ENCODE measurements at places on chromosomes 7 and 10.

- DNase-seq, result no peak
These were observed 1.6 kb downstream of the HOXA3 start for GRCh38 chr7:27150568-27151340.

DNA sequence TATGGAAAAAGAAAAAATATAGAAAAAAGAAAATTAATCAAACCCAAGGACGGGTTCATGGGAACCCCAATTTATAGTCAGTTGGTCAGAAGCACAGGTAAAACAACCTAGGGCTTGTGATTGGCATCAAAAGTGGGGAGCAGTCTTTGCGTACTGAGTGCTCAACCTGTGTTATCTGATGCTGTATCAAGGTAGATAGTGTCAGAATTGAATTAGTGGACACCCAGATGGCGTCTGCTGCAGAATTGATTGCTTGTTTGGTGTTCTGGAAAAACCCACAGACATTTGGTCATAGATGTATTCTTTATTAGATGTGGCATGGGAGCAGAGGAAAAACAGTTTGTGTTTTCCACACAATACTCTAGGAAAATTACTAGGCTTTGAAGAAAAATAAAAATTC is 39.6 kb downstream of the NEUROG3 start:
- no peak for DNase-seq

DNA sequence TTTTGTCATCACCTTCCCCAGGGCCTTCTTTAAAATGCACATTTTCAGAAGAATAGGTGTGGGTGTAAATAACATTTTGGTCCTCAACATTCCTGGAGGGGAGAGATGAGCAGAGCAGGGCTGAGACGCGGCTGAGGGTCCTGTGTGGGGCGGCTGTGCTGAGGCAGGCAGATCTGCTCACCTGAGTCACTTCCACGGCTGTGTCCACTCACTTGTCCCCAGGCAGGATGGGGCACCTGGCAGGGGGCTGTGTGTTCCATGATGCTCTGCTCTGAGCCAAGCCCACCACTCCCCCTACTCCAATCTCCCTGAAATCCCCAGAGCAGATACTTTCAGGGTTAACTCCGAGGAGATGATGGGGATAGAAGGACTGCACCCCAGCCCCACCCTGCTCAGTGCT is 93.8 kb downstream of the GLRX3 start:
- no peak for DNase-seq

DNA sequence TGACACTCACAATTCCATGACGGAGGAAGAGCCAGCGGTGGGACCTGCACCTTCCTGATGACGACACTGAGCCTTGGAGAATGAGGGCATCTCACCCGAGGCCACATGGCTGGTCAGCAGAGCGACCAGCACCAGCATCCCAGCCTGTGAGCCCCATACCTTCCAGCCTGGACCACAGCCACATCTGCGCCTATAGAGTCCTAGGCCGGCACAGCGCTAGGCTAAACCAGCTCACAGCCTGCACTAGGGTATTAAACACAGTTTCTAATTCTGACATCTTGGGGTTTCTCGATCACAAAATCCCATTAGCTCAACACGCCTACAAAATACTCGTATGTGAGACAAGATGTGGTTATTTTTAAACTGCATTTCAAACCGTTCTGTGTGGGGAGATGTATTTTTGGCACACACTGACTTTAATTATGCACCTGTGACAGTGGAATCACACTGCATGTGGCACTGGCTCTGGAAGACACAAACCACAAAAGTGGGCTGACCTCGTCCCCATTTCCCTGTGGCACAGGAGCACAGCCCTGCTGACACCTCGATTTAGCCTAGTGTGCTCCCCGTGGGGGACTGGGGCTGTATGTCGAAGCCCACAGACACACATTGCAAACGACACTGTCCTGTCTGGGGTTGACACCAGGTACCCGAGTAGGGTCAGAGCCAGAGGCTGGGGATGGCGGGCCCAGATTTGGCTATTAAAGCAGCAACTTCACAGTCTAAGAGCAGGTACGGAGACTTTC is 32.5 kb downstream of the CPXM2 start:
- DNase-seq, result no peak

GRCh38 chr10:49541762-49542161 is 2.8 kb upstream of the ERCC6 start:
- DNase-seq, result no peak

- no peak for DNase-seq
These were observed 26.2 kb downstream of the ADK start for GRCh38 chr10:74177140-74177677.

Measured in AG04449 (cell line).